Left ventricle myocardium inferior (tissue), 1 donor: ENCODE measurements at places on chromosomes 7 and 10. TPM values are rescaled to one million over a fixed set of nuclear protein-coding genes. Genes with fewer than 3 reads are reported as not detected.

DNA sequence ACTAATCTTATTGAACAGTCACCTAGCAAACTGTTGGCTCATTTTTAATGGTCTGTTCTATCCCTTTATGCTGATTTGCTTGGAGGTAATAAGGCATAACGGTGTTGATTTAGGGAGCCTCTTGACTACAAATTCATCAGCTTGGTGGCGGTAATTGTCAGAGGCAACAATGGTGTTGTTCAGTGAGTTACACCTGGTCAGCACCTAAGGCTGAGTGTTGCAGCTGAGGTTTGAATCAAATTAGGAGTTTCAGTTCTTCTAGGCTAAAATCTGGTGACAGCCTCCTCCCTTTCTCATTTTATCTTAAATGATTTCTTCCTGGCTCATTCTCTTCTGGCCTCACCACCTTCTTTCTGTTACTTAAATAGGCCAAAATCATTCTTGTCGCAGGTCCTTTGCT is 42.3 kb upstream of the SP8 start:
- no peak for DNase-seq

GRCh38 chr7:18873734-18874336 is 243.6 kb downstream of the TWIST1 start:
- DNase-seq, result no peak

DNA sequence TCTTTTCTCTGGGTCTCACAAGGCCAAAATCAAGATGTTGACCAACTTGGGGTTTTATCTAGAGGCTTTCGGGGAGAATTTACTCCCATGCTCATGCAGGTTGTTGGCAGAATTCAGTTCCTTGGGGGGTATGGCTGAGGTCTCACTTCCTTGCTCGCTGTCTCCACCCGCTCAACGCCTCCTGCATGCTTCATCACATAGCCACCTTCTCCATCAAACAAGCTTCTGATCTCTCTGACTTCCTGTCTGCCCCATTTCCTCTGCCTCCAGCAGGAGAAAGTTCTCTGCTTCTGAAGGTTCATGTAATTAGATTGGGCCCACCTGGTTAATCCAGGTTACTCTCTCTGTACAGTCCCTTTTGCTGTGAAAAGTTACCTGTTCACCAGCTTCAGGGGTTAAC is 179.1 kb upstream of the FZD1 start:
- no peak for DNase-seq

DNA sequence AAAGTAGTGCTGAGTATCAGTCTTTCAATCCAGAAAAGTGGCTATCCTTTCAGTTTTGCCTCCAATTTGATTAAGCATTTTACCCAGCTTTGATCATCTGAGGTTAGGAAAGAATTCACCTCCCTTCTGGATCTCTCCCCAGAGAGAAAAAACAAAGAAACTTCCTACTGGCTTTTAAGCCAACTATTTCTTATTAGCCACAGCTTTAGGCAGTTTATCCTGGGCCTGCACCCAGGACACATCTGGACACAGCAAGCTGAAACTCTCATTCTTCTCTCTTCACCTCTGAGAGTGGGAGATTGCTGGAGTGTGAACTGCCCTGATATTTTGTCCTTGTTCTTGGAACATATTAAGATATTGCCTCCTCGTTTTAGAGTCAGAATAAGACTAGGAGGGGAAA is 43.5 kb upstream of the LSM8 start:
- no peak for DNase-seq

Gene TRIM50
- 0.33 TPM for total RNA-seq

Gene ZNF12
- total RNA-seq, result 14.2 TPM

Gene CPN1
- total RNA-seq, result not detected
